NCI-H460 (cell line): ENCODE measurements at places on chromosomes 16 and 17. TPM values are rescaled to one million over a fixed set of nuclear protein-coding genes. Genes with fewer than 3 reads are reported as not detected.

Gene CES5A
- total RNA-seq, result not detected in 2 replicates

Gene PKMYT1
- 14.8 and 18.9 TPM in 2 replicates for total RNA-seq

Gene CCL7
- not detected in 2 replicates for total RNA-seq

Gene OR2C1
- total RNA-seq, result not detected in 2 replicates

Gene PERCC1
- total RNA-seq, result not detected in 2 replicates

Gene DBNDD1
- 5.0 and 5.1 TPM in 2 replicates for total RNA-seq

Gene CFAP20
- total RNA-seq, result 77.8 and 85.3 TPM in 2 replicates

Gene VPS9D1
- 5.7 and 6.3 TPM in 2 replicates for total RNA-seq

Gene RHBDF1
- total RNA-seq, result 22.2 and 23.3 TPM in 2 replicates

Gene KRTAP4-5
- not detected in 2 replicates for total RNA-seq

Gene VMO1
- not detected in 2 replicates for total RNA-seq

Gene CA5A
- 0.10 TPM in 1 of 2 replicates, not detected in the other for total RNA-seq

Gene TEDC2
- total RNA-seq, result 12.5 and 14.2 TPM in 2 replicates

Gene AGRP
- total RNA-seq, result not detected in 2 replicates

Gene SMG1
- 30.7 and 34.4 TPM in 2 replicates for total RNA-seq

Gene ELAC2
- total RNA-seq, result 75.9 and 78.3 TPM in 2 replicates

Gene CEP295NL
- total RNA-seq, result 0.20 and 0.35 TPM in 2 replicates

Gene SLC13A2
- total RNA-seq, result not detected in 2 replicates

Gene ZP2
- total RNA-seq, result not detected in 2 replicates

Gene FOXN1
- total RNA-seq, result 0.17 TPM in 1 of 2 replicates, not detected in the other

Gene ACSM2A
- not detected in 2 replicates for total RNA-seq

Gene ACE
- 0.22 TPM in 1 of 2 replicates, not detected in the other for total RNA-seq

Gene TPSB2
- total RNA-seq, result not detected in 2 replicates

Gene KRTAP1-1
- total RNA-seq, result not detected in 2 replicates

Gene FBXW10
- total RNA-seq, result 0.20 and 0.35 TPM in 2 replicates

Gene CNTNAP4
- total RNA-seq, result 0.12 and 0.15 TPM in 2 replicates

Gene SOST
- not detected in 2 replicates for total RNA-seq

Gene TAT
- 0.02 TPM in 1 of 2 replicates, not detected in the other for total RNA-seq

Gene CD19
- total RNA-seq, result not detected in 2 replicates

Gene TRPV3
- 0.40 and 0.57 TPM in 2 replicates for total RNA-seq
